ENCODE measurements at places on chromosomes 1 and 21. TPM values are rescaled to one million over a fixed set of nuclear protein-coding genes. Genes with fewer than 3 reads are reported as not detected.

Gene CD5L
- not detected for polyA plus RNA-seq

Gene ALX3
- polyA plus RNA-seq, result 4.3 TPM

Gene C1orf226
- polyA plus RNA-seq, result 1.0 TPM

Gene ZNF697
- 3.2 TPM for polyA plus RNA-seq

- DNase-seq, result no peak
Observed at GRCh38 chr1:233904633-233905415, at the start of gene SLC35F3. Gene SLC35F3, plus strand, starts transcription at chr1:233904676.

GRCh38 chr1:99943223-99943794, 26.5 kb upstream of the SLC35A3 start:
- peak; percentile 71 for DNase-seq

DNA sequence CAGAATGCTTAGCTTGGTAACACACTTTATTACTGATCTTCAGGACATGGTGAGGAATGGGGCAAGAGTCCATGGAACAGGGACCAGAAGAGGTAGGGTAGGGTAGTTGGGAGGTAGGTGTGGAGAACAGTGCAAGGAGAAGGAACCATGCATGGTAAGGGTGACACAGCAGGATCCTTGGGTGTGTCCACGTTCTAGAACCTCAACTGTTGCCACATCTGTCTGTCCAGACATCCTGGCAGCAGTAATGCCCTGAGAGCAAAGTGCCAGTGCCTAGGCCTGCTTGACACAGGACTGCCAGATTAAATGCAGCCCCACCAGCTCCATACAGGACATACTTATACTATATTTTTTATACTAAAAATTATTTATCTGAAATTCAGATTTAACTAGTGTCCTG, 13.9 kb downstream of the DMAP1 start:
- no peak for DNase-seq

DNA sequence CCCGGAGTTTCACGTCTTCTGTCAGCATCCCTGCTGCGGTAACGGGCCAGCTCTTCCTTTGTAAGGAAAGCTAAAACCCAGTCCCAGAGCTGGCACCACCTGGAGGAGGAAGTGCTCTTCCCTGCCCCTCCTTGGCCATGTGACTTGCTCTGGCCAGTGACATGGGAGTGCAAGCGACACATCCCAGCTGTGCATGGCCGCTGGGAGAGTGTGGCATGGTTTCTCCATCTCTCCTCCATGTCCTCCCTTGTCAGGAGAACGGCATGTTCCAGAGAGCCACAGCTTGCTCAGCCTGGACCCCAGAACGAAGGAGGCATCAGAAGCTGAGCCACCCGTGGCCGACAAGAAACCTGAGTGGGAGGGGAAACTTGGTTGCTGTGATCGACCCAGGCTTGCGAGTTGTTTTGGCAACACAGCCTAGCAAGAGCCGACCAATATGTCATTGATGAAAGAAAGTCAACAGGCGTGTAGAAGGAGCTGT, 2.7 kb upstream of the PRXL2B start:
- DNase-seq, result no peak

Gene C1orf116
- not detected for polyA plus RNA-seq

GRCh38 chr1:244460197-244460596, 876 bp upstream of the CATSPERE start:
- no peak for DNase-seq

DNA sequence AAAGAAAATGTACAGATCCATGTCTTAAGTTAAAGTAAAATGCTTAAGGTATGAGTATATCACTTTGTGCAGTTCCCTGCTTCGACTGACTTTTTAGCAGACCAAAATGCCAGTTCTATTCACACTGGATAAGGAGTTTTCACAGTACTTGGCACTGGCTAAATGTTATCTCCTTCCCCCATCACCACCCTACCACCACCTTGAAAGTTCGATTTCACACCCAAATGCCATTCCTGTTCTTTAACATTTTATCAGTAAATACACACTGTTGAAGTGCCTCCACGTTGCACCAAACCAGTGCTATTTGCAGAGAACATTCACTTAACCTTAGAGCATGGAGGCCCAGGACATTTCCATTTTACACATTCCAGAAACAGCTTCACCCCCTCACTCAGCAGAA, 100.0 kb downstream of the URB2 start:
- no peak for DNase-seq

DNA sequence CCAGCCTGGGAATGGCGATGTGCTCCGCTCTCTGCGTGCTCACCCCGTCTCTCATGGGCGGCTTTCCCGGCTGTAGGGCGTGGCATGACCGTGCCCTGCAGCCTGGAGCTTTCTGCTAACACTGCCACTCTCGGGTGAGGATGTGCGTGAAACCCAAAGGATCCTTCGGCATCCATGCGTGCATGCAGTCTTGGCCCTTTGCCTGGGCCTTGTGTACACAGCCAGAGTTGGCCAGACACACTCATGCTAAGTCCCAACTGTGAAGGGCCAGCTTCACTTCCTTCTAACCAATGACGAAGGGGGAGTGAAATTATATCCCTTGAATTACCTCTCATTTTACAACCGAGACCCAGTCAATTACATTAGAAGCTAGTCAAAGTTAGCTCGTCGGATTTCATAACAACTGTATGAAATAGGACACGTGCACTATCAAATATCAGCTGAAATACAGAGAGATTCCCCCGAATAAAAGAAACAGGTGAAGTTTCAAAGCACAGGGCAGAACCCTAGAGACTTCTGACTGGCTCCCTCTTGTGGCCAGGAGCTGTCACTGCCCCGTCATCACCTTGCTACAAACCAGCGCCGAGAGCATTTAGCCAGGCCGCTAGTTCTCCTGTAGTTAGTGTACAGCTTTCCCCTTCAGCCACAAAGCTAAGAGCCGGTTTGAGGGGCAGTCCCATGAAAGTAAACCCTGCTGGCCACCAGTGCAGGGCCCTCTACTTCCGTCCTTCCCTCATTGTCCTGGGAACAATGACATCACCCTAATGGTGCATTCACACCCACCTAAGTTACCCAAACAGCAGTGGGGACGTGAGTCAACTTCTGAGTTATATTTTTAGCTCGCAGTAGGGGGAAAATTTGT, 63.4 kb upstream of the COA6 start:
- no peak for DNase-seq

Gene RGS4
- 25.8 TPM for polyA plus RNA-seq

DNA sequence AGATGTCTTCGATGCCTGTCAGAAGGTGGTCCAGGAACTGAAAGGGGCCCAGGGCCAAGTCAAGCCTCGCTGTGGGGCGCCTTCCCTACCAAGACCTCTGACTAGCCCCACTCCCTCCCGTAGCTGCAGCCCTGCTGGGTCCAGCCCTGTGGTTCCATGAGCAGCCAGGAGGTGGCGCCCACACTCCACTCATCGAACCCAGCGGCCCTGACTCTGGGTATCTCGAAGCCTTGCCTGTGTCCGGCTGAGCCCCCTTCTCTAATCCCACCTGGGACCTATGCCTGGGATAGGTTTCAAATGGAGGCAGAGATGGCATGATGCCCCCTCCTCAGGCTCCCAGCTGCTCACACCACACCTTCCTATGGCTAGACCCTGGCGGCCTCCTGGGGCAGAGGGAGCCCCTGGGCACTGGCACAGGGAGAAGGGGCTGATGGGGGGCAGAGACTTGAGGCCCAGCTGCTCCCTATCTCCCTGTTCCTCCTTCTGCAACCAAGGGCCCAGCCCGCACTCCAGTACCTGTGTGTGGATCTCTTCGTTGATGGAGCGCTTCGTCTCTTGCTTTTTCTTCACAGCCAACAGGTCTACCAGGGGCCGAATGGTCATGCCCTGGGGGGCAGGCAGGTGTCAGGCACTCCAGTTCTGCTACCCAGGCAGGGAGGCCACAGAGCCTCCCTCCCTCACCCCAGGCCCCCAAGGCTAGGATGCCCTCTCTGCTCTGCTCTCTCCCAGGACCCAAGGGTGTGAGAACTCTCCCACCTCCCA, 52.0 kb downstream of the SLC9A1 start:
- DNase-seq, result no peak

Gene SPATA46
- polyA plus RNA-seq, result not detected

GRCh38 chr1:43034195-43034658, 75.6 kb upstream of the SLC2A1 start:
- no peak for DNase-seq

Gene GPR52
- 0.09 TPM for polyA plus RNA-seq

DNA sequence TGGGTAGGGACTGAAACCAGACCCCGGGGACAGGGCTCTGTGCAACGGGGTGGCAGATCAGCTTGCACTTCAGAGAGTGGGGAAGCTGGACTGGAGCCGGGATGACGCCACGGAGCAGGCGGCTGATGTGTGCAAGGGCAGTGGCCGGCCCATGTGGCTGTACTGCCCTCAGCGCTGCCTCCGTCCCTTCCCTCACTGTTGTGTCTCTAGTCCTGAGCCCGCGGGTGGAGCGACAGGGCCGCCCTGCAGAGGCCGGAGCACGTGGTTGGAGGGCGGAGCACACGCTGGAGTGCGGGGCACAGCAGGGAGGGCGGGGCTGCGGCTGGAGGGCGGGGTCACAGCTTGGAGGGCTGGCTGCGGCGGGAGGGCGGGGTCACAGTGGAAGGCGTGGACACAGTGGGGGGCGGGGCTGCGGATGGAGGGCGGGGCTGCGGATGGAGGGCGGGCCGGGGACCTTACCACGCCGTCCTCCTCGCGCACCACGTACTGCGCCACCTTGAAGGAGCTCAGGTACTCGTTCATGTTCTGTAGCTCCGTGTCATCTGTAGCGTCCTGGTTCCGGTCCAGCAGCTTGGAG, 52.4 kb downstream of the CHD5 start:
- no peak for DNase-seq

DNA sequence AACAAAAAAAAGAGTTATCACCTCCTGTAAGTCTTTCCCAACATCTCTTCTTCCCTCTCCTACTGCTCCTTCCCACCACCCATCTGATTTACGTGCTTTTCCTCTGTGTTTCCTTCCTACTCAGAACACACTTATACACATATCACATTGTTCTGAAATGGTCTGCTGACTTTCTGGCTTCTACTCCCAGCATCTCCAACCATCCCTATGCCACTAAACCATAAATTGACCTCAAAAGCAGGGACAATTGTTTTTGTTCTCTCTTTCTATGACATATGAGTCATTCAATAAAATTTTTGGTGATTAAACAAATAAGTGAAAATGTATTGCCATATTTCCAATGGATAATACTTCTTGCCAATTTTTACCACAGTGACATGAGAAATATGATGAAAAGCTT, 8.2 kb downstream of the GOLPH3L start:
- no peak for DNase-seq

DNA sequence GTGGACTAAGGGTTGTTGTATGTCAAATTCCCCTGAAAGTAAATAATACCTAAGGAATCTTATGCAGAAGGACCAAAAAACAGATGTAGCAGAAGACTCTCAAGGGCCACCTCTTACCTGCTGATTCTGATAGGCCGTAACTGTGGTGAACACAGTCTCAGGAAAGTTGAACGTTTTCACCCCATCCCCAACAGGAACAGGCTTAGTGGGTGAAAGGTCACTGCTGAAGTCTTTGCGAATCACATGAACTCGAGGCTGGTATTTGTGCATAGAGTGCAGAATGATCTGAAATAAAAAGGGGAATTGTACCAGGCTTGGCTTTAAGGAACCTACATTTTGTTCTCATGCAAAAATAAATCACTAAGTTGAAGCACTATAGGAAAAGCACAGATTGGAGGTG, 64.8 kb downstream of the TBX15 start:
- DNase-seq, result no peak

DNA sequence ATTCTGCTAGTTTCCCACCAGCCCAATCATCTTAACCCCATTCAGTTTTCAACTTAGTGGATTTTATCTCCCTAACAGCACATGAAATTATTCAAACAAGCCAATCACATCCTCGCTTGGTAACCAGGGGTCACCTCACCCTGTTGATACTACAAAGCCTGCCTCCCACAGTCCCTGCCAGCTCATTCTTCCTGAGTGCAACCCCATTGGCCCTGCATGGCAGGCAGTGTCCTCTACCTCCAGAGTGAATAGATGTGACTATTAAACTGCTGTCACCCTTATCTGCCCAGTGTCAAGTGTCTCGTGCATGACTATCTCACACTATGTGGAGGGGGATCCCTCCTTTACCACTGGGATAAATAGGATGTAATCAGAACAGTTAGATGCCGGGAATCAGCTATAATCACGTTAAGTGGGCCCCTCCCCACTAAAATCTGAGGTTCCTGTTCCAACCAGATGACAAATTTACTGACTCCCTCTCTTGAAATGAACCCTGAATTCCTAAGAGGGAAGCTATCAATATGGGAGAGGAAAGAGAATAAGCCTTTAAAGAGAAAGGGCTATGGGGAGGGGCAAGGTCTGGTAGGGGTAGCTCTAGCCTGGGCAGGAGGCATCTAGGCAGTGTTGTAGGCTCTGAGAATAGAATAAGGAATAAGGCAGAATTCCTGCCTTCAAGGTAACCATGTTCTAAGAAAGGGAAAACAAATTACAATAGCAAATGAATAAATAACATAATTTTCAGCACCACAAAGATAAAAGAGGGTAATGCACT, 155.9 kb downstream of the SLC30A10 start:
- no peak for DNase-seq

GRCh38 chr1:17207046-17207445, 2.1 kb downstream of the PADI1 start:
- no peak for DNase-seq

GRCh38 chr1:94183197-94183815, 54.1 kb downstream of the ARHGAP29 start:
- no peak for DNase-seq

Gene TRMT13
- polyA plus RNA-seq, result 14.0 TPM

Gene AVPR1B
- not detected for polyA plus RNA-seq

DNA sequence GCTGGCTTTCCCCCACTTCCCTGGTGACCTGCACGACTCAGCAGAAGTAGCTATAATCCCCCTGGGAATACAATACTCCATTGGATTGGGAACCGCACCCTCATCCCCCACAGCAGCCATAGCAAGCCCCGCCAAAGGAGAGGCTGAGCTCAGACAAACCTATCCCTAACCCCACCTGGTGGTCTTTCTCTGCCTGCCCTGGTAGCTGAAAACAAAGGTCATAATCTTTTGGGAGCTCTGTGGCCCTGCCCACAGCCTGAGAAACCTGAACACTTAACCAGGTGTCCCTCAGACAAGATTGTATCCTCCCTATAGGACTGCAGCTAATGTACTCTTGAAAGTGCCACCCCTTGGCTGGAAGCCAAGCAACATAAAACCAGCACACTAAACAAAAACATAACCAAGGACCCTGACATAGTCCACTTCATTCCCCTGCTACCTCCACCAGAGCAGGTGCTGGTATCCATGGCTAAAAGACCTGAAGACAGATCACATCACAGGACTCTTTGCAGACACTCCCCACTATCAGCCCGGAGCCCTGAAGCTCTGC, 71.6 kb upstream of the RUNX1 start:
- DNase-seq, result no peak

- peak; percentile 40 for DNase-seq
Observed at GRCh38 chr1:184160236-184160635, 108.7 kb downstream of the TSEN15 start.
